ENCODE measurements at places on chromosomes 12 and 14. TPM values are rescaled to one million over a fixed set of nuclear protein-coding genes. Genes with fewer than 3 reads are reported as not detected.
A peak's percentile ranks its signal among the peaks of the same experiment; 100 is the strongest.

DNA sequence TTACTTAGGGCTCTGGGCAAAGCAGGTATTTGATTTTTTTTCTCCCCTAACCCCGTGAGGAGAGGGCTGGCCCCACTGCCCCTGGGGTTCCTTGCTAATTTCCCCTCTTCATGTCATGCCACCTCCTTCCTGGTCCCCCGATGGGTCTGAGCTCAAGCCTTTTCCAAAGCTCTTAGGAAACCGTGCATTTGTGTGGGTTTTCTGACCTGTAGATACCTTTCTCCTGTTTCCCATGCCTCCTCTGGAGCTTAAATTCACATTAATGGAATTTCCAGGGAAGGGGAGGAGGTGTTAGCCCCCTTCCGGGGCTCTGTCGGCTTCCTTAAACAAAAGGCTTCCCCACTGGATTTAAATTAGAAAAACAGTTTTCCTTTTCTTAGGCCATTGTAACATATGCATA, 12.6 kb downstream of the SFSWAP start:
- DNase-seq: peak; percentile 60

Gene TMEM117
- total RNA-seq: 1.6 TPM

Gene SOX5
- total RNA-seq: 79.5 TPM

Gene TTC9
- 3.5 TPM for total RNA-seq

- no peak for DNase-seq
These were observed 49.3 kb upstream of the USP44 start for GRCh38 chr12:95600567-95600966.

Gene DLST
- total RNA-seq: 52.2 TPM

- DNase-seq: no peak
These were observed 26.5 kb downstream of the OTUB2 start for GRCh38 chr14:94052662-94053061.

- no peak for DNase-seq
These were observed 295.2 kb downstream of the SLC16A7 start for GRCh38 chr12:59890896-59891579.

Gene ARHGAP9
- total RNA-seq: 0.62 TPM

- DNase-seq: no peak
These were observed 105.1 kb downstream of the KTN1 start for GRCh38 chr14:55684956-55685584.

Gene KRT3
- not detected for total RNA-seq

Gene FAM186B
- total RNA-seq: 0.25 TPM

DNA sequence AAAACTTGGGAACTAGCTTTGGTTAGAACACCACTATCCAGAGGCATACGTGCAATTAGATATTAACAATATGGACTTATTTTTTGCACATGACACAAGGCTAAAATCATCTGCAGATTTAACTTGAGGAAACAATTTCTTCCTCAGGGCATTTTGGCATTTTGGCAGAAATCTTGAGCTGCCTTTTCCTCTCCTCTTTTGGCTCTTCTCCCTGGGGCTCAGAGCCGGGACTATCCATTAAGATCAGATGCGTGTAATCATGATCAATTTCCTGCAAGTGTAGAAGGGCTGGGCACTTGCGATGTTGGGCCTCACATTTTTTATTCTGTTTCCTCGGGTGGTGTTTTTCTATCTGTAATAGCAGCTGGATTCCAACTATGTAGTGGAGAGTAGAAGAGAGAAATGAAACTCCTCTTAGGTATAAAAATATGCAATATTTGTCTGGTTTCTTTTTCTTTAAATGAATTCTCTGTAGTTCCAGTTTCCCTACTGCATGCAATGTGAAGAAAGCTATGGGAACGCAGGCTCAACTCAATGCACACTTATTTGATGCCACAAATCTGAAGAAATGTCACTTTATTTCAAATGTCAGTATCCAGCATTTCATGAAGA, 1010.8 kb downstream of the FLRT2 start:
- no peak for DNase-seq

Gene RD3L
- total RNA-seq: not detected

Gene SLC35F4
- not detected for total RNA-seq

Gene SUSD6
- 9.2 TPM for total RNA-seq

Gene LRP1-AS
- not detected for total RNA-seq

Gene KRT6A
- total RNA-seq: not detected

DNA sequence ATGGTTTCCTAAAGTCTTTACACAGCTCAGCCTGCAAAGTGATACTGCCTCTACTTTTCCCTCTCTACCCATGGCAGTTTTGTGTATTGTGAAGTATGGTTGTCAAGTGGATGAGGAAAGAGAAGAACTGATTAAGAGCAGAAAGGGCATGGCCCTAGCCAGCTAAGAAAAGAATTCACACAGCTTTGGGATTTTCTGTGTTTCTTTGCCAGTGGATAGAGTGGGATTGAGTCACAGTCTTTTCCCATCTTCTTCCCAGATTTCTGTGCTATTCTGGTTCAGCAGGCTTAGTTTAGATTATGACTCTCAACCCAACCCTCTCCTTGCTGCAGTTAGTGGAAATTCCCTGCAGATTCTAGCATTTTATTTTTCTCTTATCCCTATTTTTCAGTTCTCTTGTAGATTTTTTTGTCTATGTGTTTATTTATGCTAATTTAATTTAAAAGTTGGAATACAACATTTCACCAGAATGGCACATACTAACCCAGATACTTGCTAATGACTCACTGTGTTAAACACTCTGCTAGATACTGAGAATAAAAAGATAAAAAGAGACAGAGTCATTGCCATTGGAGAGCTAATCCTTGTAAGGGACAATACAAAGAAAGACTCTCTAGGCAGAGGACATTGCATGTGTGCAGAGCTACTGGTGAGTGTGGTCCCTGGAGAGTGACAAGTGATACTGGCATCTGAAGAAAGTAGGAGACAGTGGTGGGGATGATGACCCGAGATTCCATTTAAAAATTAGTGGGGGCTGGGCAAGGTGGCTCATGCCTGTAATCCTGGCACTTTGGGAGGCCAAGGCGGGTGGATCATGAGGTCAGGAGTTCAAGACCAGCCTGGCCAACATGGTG, 106.3 kb downstream of the ST8SIA1 start:
- DNase-seq: no peak

DNA sequence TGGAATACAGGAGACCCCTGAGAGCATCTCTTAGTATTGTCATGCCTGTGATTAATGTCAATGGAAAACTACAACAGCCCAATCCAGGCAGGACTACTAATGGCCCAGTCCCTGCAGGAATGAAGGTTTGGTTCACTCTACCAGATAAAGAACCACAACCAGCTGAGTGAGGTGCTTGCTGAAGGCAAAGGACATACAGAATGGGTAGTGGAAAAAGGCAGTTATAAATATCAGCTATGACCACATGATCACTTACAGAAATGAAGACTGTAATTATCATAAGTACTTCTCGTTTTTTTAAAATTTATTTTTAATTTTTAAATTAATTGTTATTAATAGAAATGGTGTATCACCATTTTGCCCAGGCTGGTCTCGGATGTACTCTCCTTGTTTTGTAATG, 17.2 kb upstream of the LPCAT3 start:
- no peak for DNase-seq

Gene GLIPR1L1
- not detected for total RNA-seq

Gene SPIC
- total RNA-seq: not detected

DNA sequence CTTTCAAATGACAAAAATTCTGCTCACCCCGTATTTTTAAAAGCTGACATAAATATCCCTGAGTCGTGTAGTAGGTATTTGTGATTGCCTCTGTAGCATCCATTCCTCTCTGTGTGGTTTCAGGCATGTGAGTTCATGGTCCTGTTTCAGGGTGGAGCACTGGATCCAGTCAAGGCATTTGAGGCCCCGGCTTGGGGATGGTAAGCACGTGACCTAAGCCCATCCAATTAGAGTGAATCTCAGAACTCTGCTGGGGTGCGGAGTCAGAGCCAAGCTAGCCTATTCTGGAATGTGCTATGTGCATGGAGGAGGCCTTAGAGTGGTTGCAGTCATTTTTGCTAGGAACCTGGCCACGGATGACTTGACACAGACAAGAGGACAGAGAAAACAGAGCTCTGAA, 4.3 kb upstream of the CSRP2 start:
- no peak for DNase-seq

GRCh38 chr14:96658611-96659010, 138.6 kb upstream of the VRK1 start:
- DNase-seq: no peak

Gene IKZF4
- total RNA-seq: 2.1 TPM

Gene BEGAIN
- total RNA-seq: 13.4 TPM

Gene CCND2
- 103 TPM for total RNA-seq

Gene RNASE3
- total RNA-seq: not detected

Gene GPR68
- total RNA-seq: 0.84 TPM

DNA sequence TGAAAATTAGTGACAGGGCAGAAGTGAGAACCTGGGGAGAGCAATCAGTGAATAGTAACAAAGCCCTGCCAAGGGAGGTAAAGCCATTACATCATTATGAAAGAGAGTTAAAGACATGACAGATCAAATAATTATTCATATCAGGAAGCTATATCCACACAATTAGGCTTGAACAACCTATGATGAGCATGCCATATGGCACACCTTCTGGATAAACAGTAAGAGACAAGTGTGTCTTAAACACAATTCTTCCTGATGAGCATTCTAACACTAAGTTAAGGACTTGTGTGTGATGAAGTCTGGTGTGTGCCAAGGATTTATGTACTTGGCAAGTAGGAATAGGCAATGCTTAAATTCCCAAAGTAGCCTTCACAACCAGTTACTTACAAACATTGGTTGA, 76.1 kb downstream of the GALNT4 start:
- DNase-seq: no peak

- DNase-seq: no peak
These were observed 6.0 kb upstream of the ABCD4 start for GRCh38 chr14:74308695-74309094.

Gene PAX9
- total RNA-seq: not detected

- DNase-seq: no peak
These were observed 13.1 kb downstream of the COPZ1 start for GRCh38 chr12:54337854-54338650.

Gene OTOGL
- 0.13 TPM for total RNA-seq

GRCh38 chr12:40312196-40312595, 87.4 kb downstream of the LRRK2 start:
- DNase-seq: no peak

Gene GPRC5A
- total RNA-seq: not detected

DNA sequence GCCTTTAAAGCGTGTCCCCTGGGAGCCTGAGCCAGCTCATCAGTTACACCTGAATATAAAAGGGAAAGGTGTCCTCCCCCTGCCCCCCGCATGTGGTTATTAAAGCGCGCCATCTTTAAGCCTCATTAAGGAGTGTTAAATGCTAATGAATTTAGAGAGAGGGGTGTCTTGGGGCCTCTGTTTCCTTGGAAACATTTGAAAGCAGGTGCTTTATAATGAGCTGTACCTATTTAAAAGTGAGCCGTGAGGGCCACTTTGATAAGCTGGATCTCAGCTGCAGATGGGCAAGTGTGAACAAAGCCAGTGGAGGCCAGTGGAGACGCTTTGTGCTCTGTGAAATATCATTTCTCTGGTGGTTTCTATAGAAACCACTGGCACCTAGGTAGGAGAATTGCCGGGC, 84.0 kb downstream of the BEGAIN start:
- DNase-seq: no peak

GRCh38 chr12:26156201-26156871, 31.5 kb upstream of the BHLHE41 start:
- no peak for DNase-seq

Gene CLEC4D
- total RNA-seq: 0.19 TPM

- DNase-seq: no peak
These were observed 353.0 kb downstream of the RAD51B start for GRCh38 chr14:68172627-68173026.

Gene CLEC4A
- 2.0 TPM for total RNA-seq

Gene OR6C75
- not detected for total RNA-seq

DNA sequence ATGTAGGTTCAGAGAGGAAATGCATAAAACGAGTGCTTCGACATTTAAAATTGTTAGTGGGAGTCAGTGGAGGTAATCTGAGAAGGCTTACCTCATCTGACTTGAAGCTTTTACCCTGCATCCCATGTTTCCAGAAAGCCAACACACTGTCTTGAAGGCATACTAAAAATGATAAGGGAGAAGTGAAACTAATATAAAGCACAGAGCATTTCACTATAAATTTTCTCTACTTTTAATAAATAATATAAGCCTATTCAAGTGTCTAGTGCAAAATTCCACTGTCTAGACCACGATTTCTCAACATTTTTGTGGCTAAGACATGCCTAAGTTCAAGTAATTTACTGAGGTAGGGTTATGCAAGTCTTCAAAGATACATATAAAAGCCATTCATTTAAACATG, 29.1 kb upstream of the CDKL1 start:
- no peak for DNase-seq

DNA sequence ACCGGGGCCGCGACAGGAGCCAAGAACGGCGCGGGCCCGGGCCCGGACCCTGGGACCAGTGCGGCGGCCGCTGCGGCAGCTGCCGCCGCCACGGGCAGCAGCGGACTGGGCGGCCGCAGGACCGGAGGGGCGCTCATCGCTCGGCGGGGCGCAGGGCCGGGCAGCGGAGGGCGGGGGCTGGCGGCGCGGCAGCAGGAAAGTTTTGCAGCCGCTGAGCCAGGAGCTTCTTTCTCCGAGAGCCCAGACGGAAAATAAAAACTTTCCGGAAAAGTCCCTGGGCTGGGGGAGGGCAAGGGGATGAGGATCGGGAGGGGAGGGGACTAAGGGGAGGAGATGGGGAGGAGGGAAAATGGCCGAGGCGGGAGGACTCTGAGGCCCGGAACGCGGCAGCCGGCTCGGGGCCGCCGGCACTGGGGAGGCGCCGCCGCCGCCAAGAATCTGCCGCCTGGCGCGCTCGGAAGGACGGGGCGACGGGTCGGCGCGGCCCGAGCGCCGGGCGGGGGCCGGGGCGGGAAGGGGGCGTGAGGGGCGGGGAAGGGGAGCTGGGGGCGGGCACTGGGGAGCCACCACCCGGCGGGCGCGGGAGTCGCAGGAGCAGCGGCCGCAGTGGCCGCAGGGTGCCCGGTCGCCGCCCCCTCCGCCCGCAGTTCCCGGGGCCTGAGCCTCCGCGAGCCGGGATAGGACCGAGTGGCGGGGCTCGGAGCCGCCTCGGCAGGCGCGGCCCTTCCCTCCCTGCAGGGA, at the start of gene PRKD1:
Gene PRKD1, minus strand, starts transcription at position 472 of the 741 bp plus-strand sequence.
- DNase-seq: peak; percentile 87

DNA sequence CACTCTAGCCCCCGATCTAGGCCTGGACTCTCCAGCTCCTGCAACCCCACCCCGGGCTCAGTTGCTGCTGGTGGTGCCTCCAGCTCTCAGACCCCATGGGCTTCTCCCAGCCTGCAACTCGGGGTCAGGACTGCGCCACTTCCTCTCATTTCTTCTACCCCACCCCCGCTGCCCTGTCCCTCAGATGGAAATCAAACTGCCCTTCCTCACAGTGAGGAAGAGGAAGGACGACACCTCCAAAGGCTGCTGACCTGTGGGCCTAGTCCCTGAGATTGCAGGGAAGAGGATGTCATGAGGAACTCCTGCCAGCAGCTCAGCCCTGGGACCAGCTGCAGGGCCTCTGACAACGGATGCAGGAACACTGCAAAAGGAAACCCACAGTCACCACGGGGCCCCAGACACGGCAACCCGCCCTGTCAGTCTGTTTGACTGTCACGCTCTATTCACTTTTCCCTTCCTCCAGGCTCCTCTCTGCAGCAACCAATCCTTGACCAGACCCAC, 29.3 kb upstream of the PNMA1 start:
- no peak for DNase-seq

Gene TAS2R9
- total RNA-seq: not detected

Gene ANG
- total RNA-seq: 0.99 TPM
